ENCODE measurements at places on chromosomes 4 and X. TPM values are rescaled to one million over a fixed set of nuclear protein-coding genes. Genes with fewer than 3 reads are reported as not detected.

The ADH1A gene
- 0.53 TPM for total RNA-seq

The BEND2 gene
- not detected for total RNA-seq

The RHOXF2 gene
- not detected for total RNA-seq

The FMR1NB gene
- not detected for total RNA-seq

The TGIF2LX gene
- not detected for total RNA-seq

The MAGEA1 gene
- not detected for total RNA-seq

The RPS6KA6 gene
- 3.9 TPM for total RNA-seq

The CFAP99 gene
- total RNA-seq: 1.1 TPM

The RHOH gene
- 0.95 TPM for total RNA-seq

The OCIAD1 gene
- 106 TPM for total RNA-seq

The CLGN gene
- 0.35 TPM for total RNA-seq

The IL15 gene
- 1.6 TPM for total RNA-seq

The CT45A10 gene
- total RNA-seq: not detected

All from ovary (tissue), 10 donors.